ENCODE measurements at places on chromosomes 12 and 14. TPM values are rescaled to one million over a fixed set of nuclear protein-coding genes. Genes with fewer than 3 reads are reported as not detected.

GRCh38 chr14:41229824-41230223 lies 376.9 kb upstream of the LRFN5 start:
- DNase-seq, result no peak

DNA sequence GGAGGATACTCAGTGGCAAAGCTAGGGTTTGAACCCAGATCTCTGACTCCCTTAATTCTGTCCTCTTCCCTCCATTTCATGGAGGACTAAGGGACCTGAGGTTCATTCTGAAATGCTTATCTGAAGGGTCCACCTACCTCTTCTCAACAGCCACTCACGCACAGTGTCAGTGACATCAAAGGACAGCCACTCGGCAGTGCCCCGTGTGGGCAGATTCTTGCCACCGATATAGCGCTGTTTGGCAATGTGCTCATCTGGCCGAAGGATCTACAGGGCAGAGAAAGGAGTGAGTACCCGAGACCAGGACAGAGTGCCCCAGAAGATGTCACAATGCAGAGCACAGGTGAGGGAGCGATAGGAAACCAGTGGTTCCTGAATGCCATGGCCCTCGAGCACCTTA lies 10.8 kb downstream of the TGFB3 start:
- no peak for DNase-seq

- no peak for DNase-seq
Observed at GRCh38 chr14:75877292-75877691, 104.5 kb downstream of the TGFB3 start.

The PAH gene
- 8.7 TPM for total RNA-seq

- DNase-seq, result no peak
Observed at GRCh38 chr14:23538785-23539184, 12.8 kb downstream of the ZFHX2 start.

DNA sequence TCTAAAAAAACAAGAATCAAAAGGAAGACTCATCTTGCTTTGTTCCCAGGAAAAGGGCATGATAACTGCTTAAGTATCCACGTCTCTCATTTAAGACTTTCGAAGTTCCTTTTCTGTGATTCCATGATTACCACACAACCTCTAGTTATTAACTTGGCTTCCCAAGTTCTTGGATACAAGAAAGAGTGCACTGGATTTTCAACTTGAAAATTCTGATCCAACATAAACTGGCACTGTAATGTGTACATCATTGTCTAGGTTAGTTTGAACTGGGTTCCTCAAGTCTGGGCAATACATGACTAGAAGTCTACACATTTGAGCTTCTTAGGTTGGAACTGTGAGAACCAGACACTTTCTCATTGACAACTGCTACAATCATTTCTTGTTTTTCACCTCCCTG lies 1.6 kb downstream of the KLHL28 start:
- DNase-seq, result no peak

Measured in kidney (tissue), 22 donors.